Activated naive CD4-positive, alpha-beta T cell treated with anti-CD3 and anti-CD28 coated beads, Interleukin-2, amount 10 ng/mL, durations not matched to agents 7 days and 5 days (primary cell): ENCODE measurements at places on chromosomes 1 and 21.

DNA sequence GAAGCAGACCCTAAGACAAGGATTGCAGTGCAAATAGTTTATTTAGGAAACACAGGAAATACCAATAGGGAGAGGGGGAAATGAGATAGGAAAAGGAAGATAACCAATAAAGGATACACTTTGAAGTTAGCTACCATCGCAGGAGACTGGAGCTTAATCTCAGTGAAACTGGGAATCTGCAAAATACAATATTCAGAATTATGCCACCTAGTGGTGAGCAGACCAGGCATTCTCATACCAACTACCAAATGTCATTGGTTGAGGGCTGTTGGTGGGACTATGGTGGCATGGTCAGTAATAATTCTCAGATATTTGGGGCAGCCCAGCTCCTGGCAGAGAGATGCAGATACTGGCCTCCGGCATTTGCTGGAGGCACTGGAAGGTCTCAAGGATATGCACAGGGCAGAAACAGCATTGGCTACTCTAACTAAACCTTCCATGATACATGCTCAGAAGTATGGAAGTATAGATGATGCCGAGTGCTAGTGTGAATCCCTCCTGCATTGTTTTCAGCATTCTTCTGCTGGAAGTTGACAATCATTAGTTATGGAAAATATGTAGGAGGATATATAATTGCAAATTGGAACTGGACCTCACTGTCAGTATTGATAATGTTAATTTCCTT is 11.8 kb upstream of the ZFP69B start:
- H3K4me1 ChIP-seq = no peaks in the 10 kb centered on the region
- peak; percentile 32 for DNase-seq
- H3K27me3 ChIP-seq = no peaks in the 10 kb centered on the region
- peaks cover 5% of the 10 kb centered on the region for H3K36me3 ChIP-seq
- H3K4me3 ChIP-seq = no peak overlapping the region

DNA sequence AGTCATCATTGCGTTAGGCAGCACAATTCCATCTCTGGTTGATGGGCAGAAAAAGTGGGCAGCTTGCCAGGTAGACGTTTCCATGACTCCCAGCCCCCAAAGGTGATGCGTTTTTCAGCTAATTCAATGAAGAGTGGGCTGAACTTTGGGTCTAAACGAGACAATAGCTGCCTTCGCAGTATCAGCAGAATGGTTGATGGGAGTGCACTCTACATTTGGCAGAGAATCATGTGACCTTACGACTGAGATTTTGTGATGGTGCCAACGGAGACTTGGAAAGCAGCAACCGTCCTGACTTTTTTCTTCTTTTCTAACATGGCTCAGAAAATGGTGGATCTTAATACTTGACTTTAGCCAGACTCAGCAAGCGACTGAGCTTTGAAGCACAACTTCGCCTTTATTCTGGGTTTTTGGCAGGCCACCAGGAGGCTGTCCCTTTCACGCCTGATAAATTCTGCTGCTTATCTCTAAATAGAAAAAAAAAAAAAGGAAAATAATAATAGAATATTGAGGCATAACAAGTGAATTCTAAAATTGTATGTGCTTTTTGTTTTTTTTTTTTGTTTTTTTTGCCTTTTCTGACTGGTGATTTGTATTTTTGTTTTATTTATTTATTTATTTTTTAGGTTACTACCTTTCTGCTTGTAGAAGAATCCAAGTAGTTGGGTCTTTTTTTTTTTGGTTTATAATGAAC is 804.8 kb downstream of the USP25 start:
- H3K36me3 ChIP-seq = no peaks in the 10 kb centered on the region
- H3K27ac ChIP-seq = no peak overlapping the region
- H3K4me3 ChIP-seq = no peak overlapping the region
- DNase-seq = no peak

DNA sequence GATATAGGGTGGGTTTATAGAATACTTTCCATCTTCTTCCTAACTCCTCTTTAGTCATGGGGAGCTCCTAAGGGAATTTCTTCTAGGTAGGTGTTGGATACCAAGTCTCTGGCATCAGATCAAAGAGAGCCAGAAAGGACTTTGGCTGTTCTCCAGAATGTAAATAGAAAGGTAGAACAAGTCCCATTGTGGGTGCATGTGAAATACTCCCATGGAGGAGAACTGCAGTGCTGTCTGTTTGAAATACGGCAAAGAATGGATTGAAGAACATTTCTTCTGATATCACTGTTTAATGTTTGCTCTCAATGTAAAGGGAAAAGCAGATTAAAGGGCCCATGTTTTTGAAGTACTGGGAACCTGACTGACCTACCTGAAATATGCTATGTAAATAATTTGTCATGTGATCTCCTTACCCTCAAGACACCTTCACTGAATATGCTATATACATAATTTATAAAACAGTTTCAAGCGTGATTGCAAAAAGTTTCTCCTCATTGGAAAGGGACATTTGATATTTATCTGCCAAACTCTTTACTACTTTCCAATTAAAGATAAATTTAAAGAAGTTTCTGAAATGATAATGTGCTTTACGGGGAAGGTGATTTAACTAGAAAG is 65.9 kb downstream of the LAMC1 start:
- no peaks in the 10 kb centered on the region for H3K4me1 ChIP-seq
- no peak overlapping the region for H3K27ac ChIP-seq
- H3K36me3 ChIP-seq = no peaks in the 10 kb centered on the region
- peaks cover 16% of the 10 kb centered on the region for H3K27me3 ChIP-seq
- no peak for DNase-seq

DNA sequence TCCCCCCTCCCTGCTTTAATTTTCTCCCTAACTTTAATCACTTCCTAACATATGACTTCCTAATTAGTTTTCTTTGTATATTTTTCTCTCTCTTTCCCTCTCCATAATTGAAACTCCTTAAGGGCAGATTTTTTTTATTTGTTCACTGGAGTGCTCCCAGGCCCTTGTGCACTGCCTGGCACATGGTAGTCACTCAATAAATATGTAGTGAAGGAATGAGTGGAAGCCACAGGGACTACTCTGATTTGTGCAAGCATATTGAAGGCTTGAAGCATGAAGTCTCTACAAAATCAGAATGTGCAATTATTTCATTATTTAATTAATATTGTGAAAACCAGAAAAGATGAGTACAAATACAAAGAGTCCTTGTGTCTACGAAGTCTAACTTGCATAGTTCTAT is 41.5 kb downstream of the SNX7 start:
- H3K27me3 ChIP-seq = no peaks in the 10 kb centered on the region
- H3K27ac ChIP-seq = no peak overlapping the region
- H3K4me3 ChIP-seq = no peak overlapping the region

GRCh38 chr1:219160967-219161366 is 12.7 kb upstream of the LYPLAL1 start:
- H3K4me1 ChIP-seq = no peaks in the 10 kb centered on the region
- H3K27me3 ChIP-seq = no peaks in the 10 kb centered on the region
- H3K27ac ChIP-seq = no peak overlapping the region
- H3K4me3 ChIP-seq = no peak overlapping the region
- DNase-seq = no peak

DNA sequence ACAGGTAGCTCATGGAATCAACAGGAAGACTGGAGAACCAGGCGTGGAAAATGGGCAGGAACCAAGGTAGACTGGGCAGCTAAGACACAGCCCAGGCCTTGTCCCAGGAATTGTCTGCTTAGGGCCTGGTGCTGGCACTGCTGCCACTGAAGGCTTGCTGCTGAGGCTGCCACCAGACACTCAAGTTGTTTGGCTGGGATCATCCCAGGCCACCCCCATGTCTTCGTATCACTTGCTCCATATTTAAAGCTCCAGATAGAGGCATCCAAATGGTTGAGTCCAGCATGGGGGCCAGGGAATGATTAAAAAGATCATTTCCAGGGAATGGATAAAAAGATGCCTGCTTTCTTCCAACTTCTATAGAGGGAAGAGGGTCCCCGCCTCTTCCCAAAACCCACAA is 107.4 kb upstream of the GADD45A start:
- no peak for DNase-seq
- peaks cover 3% of the 10 kb centered on the region for H3K27me3 ChIP-seq
- no peaks in the 10 kb centered on the region for H3K36me3 ChIP-seq

DNA sequence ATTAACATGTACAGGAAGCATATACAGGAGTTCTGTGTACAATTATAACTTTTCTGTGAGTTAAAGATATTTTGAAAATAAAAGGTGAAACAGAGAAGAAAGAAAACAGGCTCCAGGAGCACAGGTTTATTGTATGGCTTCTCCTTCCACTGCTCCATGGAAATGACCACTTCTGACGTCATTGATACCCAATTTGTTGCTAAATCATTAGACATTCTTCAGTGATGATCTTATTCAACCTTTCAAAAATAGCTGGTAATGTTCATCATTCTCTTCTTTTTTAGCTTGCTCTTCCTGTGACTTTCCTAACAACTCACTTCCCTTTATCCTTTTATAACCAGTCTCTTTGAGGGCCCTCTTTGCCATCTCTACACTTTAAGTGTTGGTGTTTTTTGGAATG is 77.8 kb downstream of the KCNK2 start:
- no peak overlapping the region for H3K4me3 ChIP-seq
- no peak for DNase-seq
- no peaks in the 10 kb centered on the region for H3K36me3 ChIP-seq
- H3K27me3 ChIP-seq = no peaks in the 10 kb centered on the region

DNA sequence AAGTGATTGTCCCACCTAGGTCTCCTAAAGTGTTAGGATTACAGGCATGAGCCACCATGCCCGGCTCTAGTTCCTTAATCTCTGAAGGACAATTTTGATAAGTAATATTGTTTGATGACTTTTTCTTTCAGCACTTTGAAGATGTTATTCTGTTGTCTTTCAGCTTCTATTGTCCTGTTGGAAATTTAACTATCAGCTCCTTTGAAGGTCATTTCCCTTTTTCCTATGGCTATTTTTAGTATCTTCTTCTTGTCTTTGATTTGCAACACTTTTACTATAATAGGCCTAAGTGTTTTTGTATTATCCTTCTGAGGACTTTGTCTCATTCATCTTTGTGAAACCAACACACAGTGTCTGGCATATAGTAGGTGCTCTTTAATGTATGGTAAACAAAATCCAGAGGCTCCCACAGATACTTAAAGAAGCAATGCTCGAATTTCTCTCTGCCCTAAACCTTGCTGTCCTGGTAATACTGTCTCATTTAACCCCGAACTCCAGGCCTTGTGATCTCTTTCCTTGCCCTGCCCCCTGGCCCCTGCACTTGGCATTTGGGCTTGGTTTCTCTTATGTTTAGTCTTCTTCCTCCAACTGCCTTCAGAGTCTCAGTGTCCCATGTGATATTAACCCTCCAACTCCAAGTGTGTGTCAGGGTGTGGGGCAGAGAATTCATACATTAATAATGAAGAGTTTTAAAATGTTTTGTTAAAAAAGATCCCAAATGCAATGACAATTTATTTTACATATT is 19.0 kb upstream of the AGO1 start:
- H3K4me1 ChIP-seq = no peaks in the 10 kb centered on the region
- H3K4me3 ChIP-seq = no peak overlapping the region
- H3K27ac ChIP-seq = no peak overlapping the region
- H3K27me3 ChIP-seq = peaks cover 15% of the 10 kb centered on the region
- no peaks in the 10 kb centered on the region for H3K36me3 ChIP-seq
- no peak for DNase-seq

GRCh38 chr1:16926491-16927073 is 4.9 kb downstream of the CROCC start:
- peaks cover 29% of the 10 kb centered on the region for H3K27me3 ChIP-seq
- no peak overlapping the region for H3K4me3 ChIP-seq
- no peaks in the 10 kb centered on the region for H3K36me3 ChIP-seq

- peaks cover 30% of the 10 kb centered on the region for H3K36me3 ChIP-seq
- H3K4me3 ChIP-seq = no peak overlapping the region
- H3K27me3 ChIP-seq = no peaks in the 10 kb centered on the region
- H3K27ac ChIP-seq = no peak overlapping the region
These were observed 3.6 kb upstream of the CYB561D1 start for GRCh38 chr1:109490029-109490933.

GRCh38 chr21:14480411-14481031 is 65.6 kb downstream of the SAMSN1 start:
- H3K27me3 ChIP-seq = peaks cover 4% of the 10 kb centered on the region
- H3K4me3 ChIP-seq = no peak overlapping the region
- peaks cover 41% of the 10 kb centered on the region for H3K36me3 ChIP-seq
- DNase-seq = no peak
- peaks cover 51% of the 10 kb centered on the region for H3K4me1 ChIP-seq

GRCh38 chr1:64006276-64007051 is 197.0 kb upstream of the UBE2U start:
- H3K27ac ChIP-seq = no peak overlapping the region
- peaks cover 5% of the 10 kb centered on the region for H3K27me3 ChIP-seq
- DNase-seq = peak; percentile 20
- H3K36me3 ChIP-seq = no peaks in the 10 kb centered on the region
- no peak overlapping the region for H3K4me3 ChIP-seq

DNA sequence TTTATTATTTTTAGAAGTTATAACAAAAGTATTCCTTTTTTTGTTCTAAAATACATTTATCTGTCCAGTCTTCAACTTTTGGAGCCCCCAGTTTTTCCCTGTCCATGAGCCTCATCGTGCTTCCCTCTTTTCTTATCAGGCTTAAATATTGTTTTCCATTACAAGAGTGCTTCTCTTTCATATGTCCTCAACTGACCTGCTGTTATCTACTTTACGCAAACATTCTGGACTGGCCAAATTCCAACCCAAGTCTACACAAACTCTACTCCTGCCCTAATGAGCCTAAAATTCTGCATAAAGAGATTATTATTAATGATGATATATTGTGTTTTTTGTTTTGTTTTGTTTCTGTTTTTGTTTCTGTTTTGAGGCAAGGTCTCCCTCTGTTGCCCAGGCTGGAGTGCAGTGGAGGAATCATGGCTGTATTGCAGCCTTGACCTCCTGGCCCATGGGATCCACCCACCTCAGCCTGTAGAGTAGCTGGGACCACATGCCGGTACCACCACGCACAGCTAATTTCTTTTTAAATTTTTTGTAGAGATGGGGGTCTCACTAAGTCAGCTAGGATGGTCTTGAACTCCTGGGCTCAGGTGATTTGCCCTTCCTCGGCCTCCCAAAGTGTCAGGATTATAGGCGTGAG is 318.8 kb upstream of the NEGR1 start:
- no peaks in the 10 kb centered on the region for H3K4me1 ChIP-seq
- DNase-seq = no peak
- no peaks in the 10 kb centered on the region for H3K27me3 ChIP-seq
- no peak overlapping the region for H3K4me3 ChIP-seq
- no peak overlapping the region for H3K27ac ChIP-seq

DNA sequence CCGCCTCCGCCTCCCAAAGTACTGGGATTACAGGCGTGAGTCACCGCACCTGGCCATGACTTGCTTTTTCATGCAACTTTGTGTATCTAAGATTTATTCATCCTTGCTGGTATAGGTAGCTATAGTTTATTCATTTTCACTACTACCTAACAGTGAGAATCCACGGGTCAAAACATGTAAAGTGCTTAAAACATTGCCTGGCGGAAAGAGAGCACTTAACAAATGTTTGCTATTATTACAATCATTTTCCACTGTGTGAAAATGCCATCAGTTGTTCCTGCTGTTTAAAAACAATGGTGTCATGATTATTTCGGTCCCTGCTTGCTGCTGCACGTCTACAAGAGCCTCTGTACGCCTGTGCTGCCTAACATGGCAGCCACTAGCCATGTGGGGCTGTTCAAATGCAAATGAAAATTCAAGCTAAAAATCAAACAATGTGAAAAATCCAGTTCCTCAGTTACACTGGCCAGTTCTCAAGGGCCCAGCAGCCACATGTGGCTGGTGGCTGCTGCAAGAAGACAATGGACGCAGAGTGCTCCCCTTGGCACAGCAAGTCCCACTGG is 65.1 kb downstream of the CLSTN1 start:
- peaks cover 24% of the 10 kb centered on the region for H3K36me3 ChIP-seq
- H3K27me3 ChIP-seq = no peaks in the 10 kb centered on the region
- peak overlapping the region; percentile 69 for H3K27ac ChIP-seq
- no peak for DNase-seq
- H3K4me1 ChIP-seq = peaks cover 3% of the 10 kb centered on the region
